Stimulated activated CD4-positive, alpha-beta T cell treated with anti-CD3 and anti-CD28 coated beads, Interleukin-12 subunit alpha, Interleukin-12 subunit beta, amount 100 ng/mL, for 24 hours (primary cell): ENCODE measurements at places on chromosomes 7 and 10.

DNA sequence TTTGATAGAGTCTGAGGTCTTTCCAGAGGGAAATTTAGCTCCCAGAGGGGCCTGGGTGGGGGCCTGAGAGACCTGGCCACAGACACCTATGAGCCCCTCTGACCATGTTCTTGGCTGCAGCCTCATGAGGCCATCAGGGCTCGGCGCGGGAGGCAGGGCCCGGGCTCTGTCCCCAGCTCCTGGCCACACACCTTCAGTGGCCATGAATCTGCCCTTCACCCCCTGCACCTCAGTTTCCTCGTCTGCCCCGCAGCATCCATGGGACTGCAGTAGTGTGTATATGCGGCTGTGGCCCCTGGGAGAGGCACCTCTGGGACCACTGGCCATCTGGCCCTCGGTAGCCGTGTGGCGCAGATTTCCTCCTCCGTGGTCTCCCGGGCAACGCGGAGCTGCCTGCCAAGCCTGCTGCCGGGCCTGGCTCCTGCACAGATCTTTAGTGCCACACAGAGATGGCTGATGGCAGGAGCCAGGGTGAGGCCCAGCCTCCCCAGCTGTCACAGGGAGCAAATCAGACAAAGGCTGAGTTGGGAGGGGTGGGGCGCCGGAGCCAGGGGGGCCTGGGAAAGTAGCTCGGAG, 23.6 kb upstream of the ADCYAP1R1 start:
- DNase-seq, result no peak

DNA sequence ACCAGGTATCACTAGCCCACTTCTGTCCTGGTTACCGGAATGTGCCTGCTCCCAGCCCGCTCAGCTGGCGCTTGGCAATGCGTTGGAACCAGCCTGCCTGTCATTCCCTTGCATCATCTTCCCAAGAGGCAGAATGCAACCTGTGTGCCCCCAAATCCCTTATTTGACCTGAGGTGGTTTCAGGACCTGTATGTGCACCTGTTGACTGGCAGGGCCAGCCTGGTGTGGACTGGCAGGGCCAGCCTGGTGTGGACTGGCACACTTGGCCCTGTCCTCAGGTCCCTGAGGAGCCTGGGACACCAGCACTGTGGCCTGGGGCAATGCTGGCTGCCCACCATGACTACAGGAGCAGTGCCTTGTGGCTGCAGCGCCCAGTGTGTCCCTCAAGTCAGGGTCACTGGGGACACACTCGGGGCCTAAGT, 38.2 kb downstream of the ZNF467 start:
- DNase-seq, result no peak

- no peak for DNase-seq
These were observed 23.8 kb upstream of the FZD1 start for GRCh38 chr7:91240376-91240941.

DNA sequence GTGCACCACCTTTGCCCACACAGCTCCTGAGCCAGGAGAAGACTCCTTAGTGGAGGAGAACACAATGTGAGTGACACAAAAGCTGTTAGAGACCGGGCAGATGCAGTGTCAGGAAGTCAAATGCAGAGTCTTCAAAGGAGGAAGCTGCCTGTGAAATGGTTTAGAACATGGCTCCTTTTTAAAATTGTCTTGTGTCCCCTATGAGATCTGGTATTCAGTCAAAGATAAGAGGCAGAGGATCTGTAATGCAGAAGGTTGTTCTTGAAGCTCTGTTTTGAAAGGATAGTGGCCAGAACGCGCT, 133.0 kb downstream of the VIPR2 start:
- DNase-seq, result no peak

DNA sequence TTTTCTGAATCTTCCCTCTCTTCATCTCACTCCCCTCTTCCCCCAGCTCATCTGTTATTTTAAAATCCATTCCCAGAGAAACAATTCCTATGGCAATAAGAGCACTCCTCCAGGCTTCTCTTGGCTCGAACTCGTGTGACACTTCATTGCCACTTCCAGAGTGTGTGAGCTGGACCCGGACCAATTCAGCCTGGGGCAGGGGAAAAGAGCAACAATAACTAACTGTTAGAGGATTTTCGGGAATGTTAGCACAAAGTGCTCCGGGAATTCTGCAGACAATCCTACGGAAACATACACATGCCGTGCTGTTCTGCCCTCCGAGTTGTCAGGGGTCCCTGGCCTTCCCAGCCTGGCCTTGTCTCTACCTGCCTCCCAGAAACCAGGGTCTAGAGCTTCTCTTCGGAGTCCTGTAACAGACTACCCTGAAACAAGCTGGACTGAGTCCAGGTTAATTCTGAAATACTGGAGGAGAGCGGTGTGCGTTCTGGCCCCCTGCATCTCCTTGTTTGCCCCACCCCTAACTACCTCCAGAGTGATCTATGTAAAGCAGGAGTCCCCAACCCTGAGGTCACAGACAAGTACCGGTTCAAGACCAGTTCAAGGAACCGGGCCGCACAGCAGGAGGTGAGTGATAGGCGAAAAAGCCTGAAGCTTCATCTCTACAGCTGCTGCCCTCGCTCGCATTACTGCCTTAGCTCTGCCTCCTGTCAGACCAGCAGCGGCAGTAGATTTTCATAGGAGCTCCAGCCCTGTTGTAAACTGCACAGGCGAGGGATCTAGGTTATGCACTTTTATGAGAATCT, 11.3 kb downstream of the COL26A1 start:
- DNase-seq, result no peak

GRCh38 chr10:129788215-129788614, 175.9 kb downstream of the EBF3 start:
- DNase-seq, result no peak

- DNase-seq, result no peak
These were observed 165.4 kb downstream of the KIAA1217 start for GRCh38 chr10:24374134-24374915.
